Mucosa of descending colon (tissue), 3 donors: ENCODE measurements at places on chromosomes 4 and X. TPM values are rescaled to one million over a fixed set of nuclear protein-coding genes. Genes with fewer than 3 reads are reported as not detected.

The SPIN2A gene
- total RNA-seq, result 1.1 TPM

- DNase-seq, result no peak
Measured at GRCh38 chrX:110108381-110108821, 105.5 kb downstream of the TMEM164 start.

GRCh38 chr4:41408150-41408549, 129.8 kb upstream of the LIMCH1 start:
- DNase-seq, result no peak

GRCh38 chr4:63788271-63788670, 621.0 kb downstream of the TECRL start:
- DNase-seq, result no peak

The SPANXC gene
- total RNA-seq, result not detected
